ENCODE measurements at places on chromosomes 2 and 18. TPM values are rescaled to one million over a fixed set of nuclear protein-coding genes. Genes with fewer than 3 reads are reported as not detected.

Gene CROCC2
- total RNA-seq, result 0.13 TPM

GRCh38 chr2:206936843-206937230, 2.5 kb upstream of the CPO start:
- DNase-seq, result peak; percentile 2

- no peak for DNase-seq
Observed at GRCh38 chr2:55140316-55141219, 90.3 kb upstream of the RTN4 start.

- DNase-seq, result peak; percentile 38
Observed at GRCh38 chr2:207417301-207417718, 112.5 kb upstream of the CREB1 start.

Data from kidney (tissue), 22 donors.